ENCODE measurements at places on chromosomes 6 and 20.

DNA sequence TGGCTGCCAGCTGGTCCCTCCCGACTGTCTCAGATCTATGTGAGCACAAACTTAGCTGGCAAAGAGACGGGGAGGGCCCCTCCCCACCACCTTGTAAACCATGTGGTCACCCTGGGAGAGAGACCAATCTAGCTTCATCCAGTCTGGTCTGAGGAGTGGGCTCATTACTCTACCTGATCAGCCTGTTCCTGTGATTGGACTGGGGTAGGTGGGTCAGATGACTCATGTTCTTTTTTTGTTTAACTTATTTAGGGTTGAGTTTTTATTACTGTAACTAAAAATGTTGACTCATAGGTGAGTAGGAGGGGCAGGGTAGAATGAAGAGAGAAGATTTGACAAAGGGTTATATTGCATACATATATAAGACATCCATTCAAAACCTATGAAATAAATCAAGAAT is 4.7 kb downstream of the GSTA4 start:
- DNase-seq: no peak

DNA sequence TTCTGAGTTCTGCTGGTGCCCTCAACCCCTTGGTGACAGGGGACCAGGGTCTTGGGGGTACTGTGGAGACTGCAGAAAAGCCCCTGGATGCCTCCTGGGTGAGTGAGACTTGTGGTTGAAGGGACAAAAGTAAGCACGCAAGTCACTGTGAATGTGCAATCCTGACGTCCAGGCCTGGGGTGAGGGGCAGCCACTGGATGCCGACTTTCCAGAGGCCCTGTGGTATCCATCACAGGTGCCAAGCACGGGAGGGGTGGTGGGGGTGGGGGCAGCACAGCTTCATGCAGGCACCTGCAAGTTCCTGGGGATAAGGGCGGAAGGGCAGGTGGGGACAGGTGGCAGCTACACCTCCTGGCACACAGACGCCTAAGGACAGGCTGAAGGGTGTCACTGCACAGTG is 20.1 kb upstream of the UBE2V1 start:
- DNase-seq: no peak

- DNase-seq: no peak
These were observed 86.6 kb upstream of the BMP2 start for GRCh38 chr20:6680854-6681253.

DNA sequence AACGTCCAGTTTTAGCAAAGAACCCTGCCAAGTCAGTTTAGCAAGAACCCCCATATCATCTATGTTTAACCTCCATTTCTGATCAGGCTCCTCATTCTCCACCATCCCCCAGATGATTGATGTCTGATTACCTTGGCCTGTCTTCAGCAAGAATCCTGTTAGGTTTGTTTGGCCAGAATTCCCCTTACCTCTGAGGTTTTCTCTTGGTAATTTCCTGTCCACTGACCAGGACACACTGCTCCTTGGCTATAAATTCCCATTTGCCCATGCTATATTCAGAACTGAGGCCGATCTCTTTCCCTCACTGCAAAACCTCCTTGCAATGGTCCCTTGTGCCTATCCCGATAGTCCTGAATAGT is 27.0 kb downstream of the ZNF311 start:
- DNase-seq: no peak

- no peak for DNase-seq
These were observed 77.9 kb upstream of the ID4 start for GRCh38 chr6:19759117-19759880.

DNA sequence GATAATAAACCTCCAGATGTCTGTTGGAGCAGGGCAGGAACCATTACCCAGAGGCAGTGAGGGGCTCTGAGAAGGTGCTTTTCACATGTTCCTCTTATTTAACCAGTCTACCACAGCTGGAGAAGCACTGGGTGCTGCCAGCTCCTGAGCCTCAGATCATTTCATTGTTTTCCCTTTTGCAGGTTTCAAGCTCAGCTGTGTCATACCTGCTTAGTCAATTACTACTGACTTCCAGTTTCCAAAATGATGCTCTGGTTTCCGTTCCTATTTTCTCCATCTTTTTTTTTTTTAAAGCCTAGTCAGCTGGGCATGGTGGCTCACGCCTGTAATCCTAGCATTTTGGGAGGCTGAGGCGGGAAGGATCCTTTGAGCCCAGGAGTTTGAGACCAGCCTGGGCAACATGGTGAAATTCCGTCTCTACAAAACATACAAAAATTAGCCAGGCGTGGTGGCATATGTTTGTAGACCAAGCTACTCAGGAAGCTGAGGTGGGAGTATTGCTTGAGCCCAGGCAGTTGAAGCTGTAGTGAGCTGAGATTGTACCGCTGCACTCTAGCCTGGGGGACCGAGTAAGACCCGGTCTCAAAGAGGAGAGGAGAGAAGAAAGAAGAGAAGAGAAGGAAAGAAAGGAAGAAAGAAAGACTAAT is 6.7 kb downstream of the FLOT1 start:
- no peak for DNase-seq

- DNase-seq: no peak
These were observed 226.3 kb upstream of the KCNG1 start for GRCh38 chr20:51249215-51249614.

GRCh38 chr20:21564127-21564773 is 50.4 kb upstream of the NKX2-2 start:
- DNase-seq: no peak

GRCh38 chr20:59933296-59933848 is at the start of gene SYCP2:
Gene SYCP2 (minus strand): TSS chr20:59933637. CDS start chr20:59922413, 11,224 bp downstream.
- peak; percentile 70 for DNase-seq

DNA sequence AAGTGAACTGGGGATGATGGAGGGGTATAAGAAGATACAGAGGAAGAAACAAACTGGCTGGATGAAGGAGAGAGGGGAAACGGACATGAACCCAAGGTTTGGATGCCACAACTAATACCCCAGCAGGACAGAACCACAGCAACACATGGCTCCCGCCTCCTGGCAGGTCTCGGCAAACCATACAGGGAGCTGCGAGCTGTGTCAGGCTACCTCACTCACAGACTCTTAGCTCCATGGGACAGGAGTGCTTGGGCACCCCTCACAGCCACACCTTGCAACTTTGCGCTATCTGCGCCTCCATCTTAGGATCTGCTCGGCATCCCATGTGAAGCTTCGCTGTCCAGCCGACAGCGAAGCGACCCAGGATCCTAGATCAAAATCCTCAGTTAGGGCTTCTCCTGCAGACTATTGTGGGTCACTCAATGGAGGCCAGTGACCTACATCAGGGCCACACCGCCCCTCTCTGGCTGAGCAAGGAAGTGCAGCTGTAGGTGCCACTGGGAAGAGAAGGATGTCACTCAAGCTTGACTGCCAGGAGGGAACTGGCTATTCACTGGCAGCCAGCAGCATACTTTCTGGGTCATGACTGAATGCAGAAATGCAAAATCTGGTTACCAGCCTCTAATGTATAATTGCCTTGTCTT is 174.4 kb upstream of the RIN2 start:
- peak; percentile 4 for DNase-seq

- no peak for DNase-seq
These were observed 874 bp downstream of the CD83 start for GRCh38 chr6:14118446-14118845.

- DNase-seq: no peak
These were observed 89.9 kb upstream of the MTHFD1L start for GRCh38 chr6:150775415-150776203.

- no peak for DNase-seq
These were observed 35.2 kb downstream of the SPATA2 start for GRCh38 chr20:49880177-49880576.

- no peak for DNase-seq
These were observed 16.2 kb upstream of the IER3 start for GRCh38 chr6:30760549-30760948.

DNA sequence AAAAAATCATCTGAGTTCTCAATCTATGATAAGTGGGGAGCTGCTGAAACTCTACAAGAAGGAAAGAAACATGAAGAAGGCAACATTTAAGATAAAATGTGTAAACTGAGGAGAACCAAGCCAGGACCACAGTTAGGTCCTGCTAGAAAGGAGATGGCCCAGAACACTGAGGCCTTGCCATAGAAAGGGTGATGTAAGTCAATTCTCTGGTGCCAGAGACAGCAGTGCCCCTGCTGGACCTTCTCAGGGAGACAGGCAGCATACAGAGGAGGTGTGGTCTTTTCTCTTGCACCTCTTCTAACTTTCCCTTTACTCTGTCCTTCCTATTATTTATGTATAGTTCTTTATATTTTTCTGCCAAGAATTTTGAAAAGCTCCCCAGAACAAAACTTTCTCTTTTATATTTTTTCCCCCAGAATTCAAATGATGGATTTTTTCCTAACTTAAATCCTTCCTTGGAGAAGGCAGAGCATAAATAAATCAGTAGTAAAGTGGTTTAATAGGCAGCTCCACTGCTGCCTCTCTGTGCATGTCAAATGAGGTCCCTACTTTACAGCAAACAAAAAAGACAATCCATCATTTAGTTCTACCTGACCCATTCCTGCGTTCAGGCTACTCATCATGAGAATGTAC is 9.0 kb downstream of the UQCC2 start:
- peak; percentile 53 for DNase-seq

DNA sequence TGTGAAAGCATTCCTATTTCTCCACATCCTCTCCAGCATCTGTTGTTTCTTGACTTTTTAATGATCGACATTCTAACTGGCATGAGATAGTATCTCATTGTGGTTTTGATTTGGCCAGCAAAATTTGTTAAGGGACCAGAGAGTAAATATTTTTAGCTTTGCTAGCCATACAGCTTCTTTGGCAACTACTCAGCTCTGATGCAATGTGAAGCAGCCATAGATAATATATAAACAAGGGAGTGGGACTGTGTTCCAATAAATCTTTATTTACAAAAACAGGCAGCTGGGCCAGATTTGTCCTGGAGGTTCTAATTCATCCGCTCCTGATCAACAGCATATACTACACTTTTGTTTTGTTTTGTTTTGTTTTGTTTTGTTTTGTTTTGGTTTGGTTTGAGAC is 202.9 kb downstream of the ZNF217 start:
- no peak for DNase-seq

DNA sequence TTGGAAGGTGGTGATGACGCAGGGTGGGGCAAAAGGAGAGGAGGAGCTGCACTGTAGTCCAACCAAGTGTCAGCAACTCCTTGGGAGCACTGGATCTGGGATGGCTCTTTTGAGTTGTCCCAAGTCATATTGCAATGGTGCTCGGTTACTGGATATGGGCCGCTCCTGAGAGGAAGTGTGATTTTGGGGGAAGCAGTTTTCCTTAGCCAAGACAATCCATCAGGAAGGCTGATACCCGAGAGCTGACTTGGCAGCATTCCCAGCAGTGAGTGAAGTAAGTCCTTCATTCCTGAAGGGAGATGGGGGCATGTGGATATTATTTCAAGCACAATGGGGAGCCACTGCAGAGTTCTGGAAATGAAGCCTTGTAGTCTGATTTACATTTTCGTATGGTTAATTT is 354.1 kb downstream of the RFPL4B start:
- no peak for DNase-seq

DNA sequence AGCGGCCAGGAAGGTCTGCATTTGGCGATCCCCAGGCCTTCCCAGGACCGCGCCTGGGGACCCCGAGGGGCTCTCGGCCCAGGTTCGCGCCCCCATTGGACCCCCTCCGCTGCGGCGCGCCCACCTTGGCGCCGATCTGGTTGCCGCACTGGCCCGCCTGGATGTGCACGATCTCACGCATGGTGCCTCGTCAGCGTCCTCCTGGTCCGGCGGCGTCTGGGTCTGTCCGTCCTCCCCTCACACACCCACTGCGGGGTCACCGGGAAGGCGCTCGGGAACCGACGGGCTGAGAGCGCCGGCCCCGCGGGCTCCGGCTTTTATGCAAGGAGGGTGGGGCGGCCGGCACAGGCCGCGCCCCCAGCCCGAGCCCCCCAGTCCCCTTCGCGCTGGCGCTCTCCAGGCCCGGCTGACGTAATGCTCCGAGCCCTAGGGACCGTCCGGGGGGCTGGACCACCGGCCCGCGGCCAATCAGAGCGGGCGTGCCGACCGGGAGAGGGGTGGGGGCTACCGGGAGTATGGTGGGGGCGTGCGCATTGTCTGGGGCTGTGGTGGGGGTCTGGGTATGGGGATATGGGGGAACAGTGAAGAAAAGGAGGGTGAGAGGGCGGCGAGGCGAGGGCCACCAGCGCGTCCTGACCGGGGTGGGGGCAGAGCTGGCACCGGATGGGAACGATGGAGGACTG is at the start of gene TUBB2B:
TSS of gene TUBB2B (minus strand) at position 291 of the 683 bp plus-strand sequence. CDS start at position 181, 110 bp downstream.
- no peak for DNase-seq

GRCh38 chr6:93337772-93338394 is 81.5 kb downstream of the EPHA7 start:
- no peak for DNase-seq

- no peak for DNase-seq
These were observed 49.7 kb upstream of the TGM3 start for GRCh38 chr20:2246069-2246491.

GRCh38 chr20:35263532-35264341 is 14.2 kb downstream of the MMP24OS start:
- no peak for DNase-seq

GRCh38 chr6:127342946-127343808 is at the start of gene ECHDC1:
Gene ECHDC1 (minus strand): TSS chr6:127343609. CDS start chr6:127331028, 12,581 bp downstream.
- peak; percentile 76 for DNase-seq

DNA sequence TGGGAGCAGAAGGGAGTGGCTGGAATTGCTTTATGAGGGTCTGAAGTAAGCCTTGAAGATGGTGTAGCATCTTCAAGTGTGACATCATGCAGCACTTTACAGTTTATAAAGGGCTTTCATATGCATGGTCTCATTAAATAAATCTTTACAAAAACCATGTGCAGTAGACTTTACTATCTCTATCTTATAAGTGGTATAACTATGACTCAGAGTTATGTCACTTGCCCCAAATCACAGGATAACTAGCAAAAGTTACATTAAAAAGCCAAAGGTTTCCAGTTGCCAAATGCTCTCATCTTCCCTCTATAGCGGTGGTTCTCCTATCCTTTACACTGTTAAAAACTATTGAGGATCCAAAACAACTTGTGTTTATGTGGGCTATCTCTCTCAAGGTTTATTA is 687.7 kb upstream of the MARCKS start:
- DNase-seq: no peak

DNA sequence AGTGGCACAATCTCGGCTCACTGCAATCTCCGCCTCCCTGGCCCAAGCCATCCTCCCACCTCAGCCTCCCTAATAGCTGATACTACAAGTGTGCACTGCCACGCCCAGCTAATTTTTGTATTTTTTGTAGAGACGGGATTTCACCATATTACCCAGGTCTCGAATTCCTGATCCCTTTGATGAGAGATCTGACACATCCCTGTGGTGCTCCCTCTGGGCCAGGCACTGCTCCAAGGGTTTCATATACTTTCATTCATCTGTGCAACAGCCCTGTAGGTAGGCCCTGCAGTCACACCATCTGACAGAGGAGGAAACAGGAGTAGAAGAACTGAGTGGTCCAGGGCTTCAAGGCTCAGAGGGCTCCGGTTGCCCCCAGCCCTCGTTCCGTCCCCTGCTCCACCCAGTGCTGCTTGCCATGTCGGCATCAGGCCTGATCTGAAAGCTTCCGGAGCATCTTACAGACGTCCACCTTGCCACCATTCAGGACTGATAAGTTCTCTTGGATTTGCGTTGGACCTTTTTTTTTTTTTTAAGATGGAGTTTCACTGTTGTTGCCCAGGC is 3.3 kb downstream of the ZGPAT start:
- DNase-seq: no peak

- no peak for DNase-seq
These were observed 75.8 kb downstream of the EFHC1 start for GRCh38 chr6:52495922-52496321.
